Sigmoid colon (tissue), 7 donors: ENCODE measurements at places on chromosomes 4 and X. TPM values are rescaled to one million over a fixed set of nuclear protein-coding genes. Genes with fewer than 3 reads are reported as not detected.

MAGEA11 gene
- polyA plus RNA-seq = not detected

CORIN gene
- under 0.01 TPM for polyA plus RNA-seq

MAGEA1 gene
- polyA plus RNA-seq = not detected

STATH gene
- not detected for polyA plus RNA-seq

DCAF8L2 gene
- not detected for polyA plus RNA-seq

CABS1 gene
- not detected for polyA plus RNA-seq

CXCL6 gene
- polyA plus RNA-seq = 1.5 TPM
